ENCODE measurements at places on chromosomes 2 and 18. TPM values are rescaled to one million over a fixed set of nuclear protein-coding genes. Genes with fewer than 3 reads are reported as not detected.

The CACNB4 gene
- total RNA-seq: 4.8 TPM

DNA sequence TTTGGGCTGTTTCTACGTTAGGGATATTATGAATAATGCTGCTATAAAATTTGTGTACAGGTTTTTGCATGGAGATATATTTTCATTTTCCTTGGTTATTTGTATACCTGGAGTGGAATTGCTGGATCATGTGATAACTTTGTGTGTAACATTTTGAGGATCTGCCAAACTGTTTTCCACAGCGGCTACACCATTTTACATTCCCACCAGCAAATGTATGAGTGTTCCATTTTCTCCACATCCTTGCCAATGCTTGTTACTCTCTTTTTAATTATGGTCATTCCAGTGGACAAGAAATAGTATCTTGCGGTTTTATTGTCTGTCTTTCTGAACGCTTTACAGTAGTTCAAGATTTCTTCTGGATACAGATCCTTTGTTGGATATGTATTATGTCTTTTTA, 13.6 kb downstream of the GORASP2 start:
- no peak for DNase-seq

DNA sequence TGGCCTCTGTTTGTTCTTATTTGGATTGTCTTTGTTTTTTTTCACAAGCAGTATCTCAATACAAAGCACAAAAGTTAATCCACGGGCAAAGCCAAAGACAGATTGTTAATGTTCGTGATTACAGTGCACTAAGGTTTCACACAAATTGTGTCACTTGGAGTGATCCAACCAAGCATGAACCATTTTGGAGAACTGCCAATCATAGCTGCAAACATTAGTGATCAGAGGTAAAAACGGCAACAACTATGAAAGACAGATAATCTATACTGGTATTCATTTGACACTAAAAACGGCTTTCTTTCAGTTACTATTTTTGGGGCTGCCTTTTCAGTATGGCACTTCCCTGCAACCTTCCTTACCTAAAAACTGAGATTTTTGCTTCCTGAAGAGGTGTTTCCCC, 213.1 kb upstream of the GULP1 start:
- DNase-seq: no peak

- no peak for DNase-seq
These were observed 15.2 kb downstream of the INPP5D start for GRCh38 chr2:233075141-233075965.

- DNase-seq: no peak
These were observed 90.3 kb downstream of the HDAC4 start for GRCh38 chr2:239310401-239311061.

- no peak for DNase-seq
These were observed 30.2 kb downstream of the RMND5A start for GRCh38 chr2:86750240-86750839.
